ENCODE measurements at places on chromosomes 6 and 20.

DNA sequence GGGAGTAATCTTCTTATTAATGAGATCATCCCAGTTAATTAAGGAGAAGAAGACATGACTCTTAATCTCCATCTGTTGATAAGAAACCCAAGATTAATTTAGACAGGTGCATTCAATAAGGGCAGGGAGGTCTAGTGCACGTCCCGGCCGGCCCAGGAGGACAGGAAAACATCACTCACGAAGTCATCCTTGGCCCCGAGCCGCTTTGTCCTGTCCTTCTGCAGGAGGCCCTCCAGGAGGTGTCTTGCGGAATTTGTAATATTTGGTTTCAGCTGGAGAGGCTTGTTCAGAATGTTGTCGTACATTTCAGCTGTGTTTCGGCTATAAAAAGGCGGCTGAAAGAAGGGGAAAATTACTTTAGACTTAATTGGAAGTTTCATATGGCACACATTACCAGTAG, 118.4 kb upstream of the SLC2A12 start:
- DNase-seq = no peak

DNA sequence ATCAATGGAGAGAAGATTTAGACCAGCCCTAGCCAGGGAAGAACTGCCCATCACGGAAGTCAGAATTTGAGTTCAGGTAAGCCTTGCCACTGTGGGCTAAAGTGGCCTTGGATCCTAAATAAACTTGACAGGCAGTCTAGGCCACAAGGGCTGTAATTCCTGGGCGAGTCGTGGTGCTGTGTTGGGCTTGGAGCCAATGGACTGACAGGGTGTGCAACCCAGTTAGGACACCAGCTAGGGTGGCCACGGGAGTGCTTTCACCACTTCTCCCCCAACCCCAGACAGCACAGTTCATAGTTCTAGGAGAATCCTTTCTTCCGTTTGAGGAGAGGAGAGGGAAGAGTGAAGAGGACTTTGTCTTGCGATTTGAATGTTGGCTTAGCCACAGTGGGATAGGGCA, 422.4 kb downstream of the DOK5 start:
- no peak for DNase-seq

- no peak for DNase-seq
Measured at GRCh38 chr6:170445487-170445886, 107.6 kb downstream of the PSMB1 start.

GRCh38 chr6:49855221-49855620, 11.1 kb downstream of the CRISP1 start:
- DNase-seq = no peak

DNA sequence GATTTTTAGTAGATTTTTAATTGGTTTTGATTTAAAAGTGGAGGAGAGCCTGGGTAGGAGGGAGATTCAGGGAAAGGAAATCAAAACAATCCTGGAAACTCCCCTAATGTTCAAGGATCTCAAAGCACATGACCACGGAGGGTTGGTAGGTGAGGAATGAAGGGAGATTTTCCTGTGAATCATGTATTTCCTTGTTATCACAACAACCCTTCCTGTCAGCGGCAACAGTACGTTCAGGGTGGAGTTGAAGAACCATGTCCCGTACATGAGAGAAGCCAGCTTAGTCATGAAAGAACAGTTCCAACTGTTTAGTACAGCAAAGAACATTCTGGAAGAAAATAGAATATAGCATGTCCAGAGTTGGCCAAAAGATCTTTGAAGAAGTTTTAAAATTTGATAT, 79.4 kb upstream of the SCAF8 start:
- no peak for DNase-seq

DNA sequence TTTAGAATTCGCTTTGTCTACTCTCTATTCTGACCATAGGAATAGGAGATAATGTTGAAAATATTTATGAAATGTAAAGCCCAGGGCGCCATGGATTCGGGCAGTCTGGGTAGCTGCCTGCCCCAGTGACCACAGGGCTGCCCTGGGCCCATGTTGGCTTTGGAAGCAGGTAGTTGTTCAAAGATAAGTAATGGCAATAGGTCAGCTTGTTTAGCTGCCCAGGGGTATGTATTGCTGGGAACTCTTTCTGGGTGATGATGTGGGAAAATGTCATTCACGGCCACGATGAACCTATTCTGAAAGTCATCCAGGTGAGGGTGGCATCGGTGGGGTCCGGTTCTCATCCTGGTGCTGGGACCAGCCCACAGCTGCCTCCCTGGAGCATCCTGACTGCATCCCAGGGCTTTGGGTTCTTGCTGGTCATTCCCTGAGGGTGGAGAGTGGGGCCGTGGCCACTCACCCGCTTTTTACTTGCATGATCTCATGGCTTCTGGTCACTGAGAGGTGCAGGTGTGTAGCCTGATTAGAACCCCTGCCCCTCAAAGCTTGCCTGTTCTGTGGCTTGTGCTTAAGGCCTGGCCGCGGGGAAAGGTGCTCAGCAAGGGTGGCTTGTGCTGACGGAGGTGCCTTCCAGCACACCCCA, 102.8 kb downstream of the ERMARD start:
- DNase-seq = no peak

DNA sequence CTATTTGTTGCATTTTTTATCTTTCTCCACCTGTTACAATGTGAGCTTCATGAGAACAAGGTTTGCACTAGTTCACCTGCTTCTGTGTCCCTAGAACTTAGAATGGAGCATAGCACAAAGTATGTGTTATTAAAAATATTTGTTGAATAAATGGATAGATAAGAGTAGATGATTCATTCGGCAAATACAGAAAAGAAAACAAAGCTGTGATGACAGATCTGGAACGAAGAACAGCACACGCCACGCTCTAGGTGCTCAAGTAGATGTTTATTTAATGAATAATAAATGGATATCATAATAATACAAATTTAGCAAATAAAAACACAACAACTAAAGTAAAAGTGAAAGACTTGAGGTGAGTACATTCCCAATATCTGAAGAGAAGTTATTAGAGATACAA, 273.1 kb downstream of the HAO1 start:
- no peak for DNase-seq

DNA sequence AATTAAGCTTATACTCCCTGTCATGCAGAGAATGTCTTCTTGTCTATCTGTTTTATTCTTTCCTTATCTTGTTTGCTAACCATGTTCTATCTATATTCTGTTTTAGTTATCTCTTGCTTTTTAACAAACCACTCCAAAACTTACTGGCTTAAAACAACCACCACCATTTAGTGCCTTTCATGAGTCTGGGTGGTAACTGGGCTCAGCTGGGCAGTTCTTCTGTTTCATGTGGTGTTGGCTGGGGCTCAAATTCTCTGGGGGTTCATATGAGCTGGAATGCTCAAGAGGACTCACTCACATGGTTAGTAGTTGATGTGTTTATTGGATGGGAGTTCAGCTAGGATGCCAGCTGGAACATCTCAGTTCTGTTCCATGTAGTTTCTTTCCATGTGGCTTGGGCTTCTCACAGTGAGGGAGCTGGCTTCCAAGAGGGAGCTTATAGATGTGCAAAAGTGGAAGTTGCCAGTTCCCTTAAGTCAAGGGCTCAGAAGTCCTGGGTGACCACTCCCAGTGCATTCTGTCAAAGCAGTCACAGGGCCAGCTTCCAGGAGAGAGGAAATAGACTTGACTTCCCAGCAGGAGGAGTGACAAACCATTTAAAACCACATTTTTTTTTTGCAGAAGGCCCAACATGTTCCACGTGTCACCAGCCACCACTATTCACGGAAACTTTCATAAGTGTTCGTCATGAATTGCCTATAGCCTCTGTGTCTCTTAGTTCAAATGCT, 70.4 kb downstream of the PLCB4 start:
- no peak for DNase-seq

- DNase-seq = no peak
Measured at GRCh38 chr6:71262914-71263313, 25.7 kb upstream of the OGFRL1 start.

DNA sequence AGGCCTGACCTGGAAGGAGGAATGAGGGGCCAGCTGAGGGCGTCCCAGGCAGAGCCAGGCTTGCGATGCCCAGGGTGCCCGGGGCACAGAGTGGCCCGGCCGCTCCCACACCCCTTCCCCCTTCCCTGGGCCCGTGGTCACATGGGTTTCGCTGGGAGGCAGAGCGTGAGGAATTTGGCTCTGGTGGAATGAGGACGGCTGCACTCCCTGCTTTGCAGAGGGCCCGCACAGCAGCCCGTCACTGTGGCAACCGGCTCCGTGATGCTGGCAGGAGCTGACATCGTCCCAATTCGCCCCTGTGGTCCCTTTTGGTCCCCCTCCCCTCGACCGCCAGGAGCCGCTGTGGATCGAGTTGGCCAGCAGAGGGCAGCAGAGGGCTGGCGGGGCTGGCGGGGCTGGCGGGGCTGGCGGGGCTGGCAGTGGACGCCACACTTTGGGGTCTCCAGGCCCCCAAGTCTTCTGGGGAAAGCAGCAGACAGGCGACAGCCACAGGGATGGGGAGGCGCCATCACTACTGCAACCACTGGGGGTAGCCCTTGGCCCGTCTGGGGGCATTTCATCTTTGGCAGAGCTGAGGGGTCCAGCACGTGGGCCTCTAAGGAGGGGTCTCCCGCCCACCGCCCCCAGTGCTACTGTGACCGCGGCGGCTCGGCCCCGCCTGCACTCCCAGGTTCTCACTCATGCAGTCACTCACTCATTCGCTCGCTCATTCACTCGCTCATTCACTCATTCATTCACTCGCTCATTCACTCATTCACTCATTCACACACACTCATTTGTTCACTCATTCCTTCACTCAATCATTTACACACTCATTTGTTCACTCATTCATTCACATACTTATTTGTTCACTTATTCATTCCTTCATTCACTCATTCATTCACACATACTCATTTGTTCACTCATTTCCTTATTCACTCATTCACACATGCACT, 49.7 kb upstream of the BHLHE23 start:
- peak; percentile 91 for DNase-seq

DNA sequence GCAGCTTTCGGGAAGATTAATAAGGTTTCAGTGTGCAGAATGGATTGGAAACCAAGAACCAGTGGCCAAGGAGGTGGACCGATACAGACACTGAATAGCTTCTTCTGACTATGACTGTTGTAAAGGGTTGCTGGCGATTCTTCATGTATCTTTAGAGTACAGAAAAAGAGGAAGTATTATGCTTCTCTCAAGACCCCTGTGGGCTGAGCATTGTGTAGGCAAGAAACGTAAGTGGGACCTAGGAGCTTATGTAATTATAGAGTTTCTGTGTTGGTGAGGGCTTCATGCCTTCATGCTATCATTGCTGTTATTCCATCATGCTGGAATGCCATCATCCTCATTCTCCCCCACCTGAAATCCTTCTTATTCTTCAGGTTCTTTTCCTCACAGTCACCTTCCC, 105.4 kb upstream of the AKIRIN2 start:
- DNase-seq = no peak

GRCh38 chr6:111080698-111081097, 6.6 kb upstream of the SLC16A10 start:
- no peak for DNase-seq

DNA sequence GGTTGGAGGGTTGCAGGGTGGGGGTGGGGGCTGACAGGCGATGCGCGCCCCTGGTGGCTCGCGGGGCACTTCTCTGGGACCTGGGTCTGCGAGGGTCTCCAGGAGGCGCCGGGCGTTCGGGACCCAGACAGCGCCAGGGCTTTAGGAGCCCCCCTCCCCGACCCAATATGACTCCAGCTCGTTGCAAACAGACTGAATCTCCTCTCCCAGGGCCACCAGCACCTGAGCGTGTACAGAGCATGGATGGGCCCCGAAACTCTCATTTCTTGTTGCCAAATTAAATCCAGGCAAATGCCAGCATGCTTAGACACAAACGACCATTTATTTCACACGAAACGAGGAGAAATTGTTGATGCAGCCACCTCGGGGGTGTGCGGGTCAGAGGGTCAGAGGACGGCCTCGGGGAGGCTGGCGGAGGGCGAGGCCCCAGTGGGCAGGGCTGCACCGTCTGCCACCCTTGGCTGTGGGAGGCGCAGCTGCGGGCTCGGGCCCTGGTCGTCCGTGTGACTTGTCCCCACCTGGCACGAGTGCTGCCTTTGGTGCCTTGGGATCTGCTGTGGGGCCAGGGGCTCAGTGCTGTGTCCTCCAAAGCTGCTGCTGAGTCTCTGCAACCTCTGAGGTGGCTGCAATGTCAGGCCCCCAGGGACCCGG, 20.9 kb upstream of the GATA5 start:
- DNase-seq = peak; percentile 84

DNA sequence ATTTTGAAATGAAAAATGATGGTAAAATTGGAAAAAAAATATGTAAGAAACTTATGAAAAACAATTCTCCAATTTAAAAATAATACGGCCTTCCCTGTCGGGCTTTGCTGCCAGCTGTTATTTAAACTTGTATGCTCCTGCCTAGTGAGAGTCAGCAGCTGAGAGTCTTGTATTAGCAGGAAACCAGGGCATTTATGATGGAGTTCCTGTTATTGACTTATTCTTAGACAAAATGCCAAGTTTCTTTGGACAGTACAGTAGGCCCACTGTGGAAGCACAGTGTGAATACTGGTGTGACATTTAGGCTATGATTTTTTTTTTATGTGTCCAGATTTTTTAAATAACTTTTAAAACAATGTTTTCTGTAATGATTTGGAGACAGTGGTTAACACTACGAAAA, 42.1 kb downstream of the GMDS start:
- DNase-seq = no peak

GRCh38 chr6:100447900-100448748, 16.6 kb downstream of the SIM1 start:
- DNase-seq = no peak

GRCh38 chr6:45997875-45998506, 17.7 kb downstream of the CLIC5 start:
- DNase-seq = no peak

DNA sequence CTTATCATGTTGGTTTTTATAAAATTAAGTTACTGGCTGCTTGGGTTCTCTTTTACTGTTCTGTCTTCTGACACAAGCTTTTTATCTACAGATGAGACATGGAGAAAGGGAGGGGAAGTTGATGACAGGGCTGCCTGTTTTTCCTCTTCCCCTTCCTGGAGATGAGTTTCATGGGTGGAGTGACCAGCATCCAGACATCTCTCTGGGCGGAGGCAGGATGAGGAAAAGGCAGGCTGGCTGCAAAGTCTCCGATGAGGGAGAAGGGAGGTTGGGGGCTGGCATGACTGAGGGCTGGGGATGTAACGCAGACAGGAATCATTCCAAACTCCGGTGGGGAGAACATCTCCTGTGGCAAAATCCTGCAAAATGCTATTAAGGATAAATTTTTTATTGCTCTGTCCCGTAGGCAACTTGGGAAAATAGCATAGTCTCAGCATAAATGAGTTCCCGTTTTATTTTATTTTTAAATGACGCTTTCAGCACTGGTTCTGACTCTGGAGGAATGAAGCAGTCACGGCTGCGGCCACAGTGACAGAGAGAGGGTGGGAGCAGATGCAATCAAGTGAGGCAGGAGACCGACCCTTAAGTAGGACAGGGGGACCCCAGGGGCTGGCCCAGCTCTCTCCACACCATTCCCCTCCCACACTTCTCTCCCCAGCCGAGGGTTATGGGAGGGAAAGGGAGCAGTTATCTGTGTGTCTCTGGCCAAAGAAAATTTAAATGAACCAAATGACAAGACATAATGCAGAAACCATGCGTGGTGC, 108.8 kb upstream of the PMEPA1 start:
- no peak for DNase-seq

- DNase-seq = no peak
Measured at GRCh38 chr6:42532038-42532669, 31.7 kb upstream of the UBR2 start.
